LHCN-M2 (cell line): ENCODE measurements at places on chromosomes 7 and 10.

- peak; percentile 35 for DNase-seq
These were observed 39.0 kb upstream of the IFRD1 start for GRCh38 chr7:112411186-112411795.

GRCh38 chr10:52759154-52759553, 13.4 kb downstream of the MBL2 start:
- DNase-seq: no peak

DNA sequence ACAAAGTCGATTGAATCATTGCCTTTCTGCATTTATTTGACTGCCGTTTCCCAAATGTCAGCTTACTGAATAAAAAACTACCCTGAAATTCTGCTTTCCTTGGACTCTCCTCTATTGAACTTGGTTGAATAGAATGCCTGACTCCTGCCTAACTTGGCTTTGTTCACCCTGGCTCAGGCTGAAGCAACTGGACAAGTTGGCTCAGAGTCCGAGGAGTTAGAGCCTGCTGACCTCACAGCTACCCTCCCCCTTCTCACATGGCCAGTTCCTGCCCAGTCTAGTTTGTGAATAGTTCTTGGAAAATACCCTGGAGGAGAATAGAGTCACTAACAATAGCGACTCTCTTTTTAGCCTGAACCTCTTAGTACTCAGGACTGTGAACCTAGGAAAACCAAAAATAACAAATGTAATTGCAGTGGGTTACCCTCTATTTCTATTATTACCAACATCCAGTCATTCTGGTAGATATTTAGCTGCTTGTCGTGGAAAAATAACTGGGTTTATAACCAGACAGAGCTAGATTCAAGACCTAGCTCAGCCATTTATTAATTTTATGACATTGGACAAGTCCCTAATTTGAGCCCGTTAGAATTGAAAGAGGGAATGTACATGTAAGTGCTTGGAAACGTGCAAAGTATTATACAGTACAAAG, 17.3 kb upstream of the NRBF2 start:
- DNase-seq: peak; percentile 87

DNA sequence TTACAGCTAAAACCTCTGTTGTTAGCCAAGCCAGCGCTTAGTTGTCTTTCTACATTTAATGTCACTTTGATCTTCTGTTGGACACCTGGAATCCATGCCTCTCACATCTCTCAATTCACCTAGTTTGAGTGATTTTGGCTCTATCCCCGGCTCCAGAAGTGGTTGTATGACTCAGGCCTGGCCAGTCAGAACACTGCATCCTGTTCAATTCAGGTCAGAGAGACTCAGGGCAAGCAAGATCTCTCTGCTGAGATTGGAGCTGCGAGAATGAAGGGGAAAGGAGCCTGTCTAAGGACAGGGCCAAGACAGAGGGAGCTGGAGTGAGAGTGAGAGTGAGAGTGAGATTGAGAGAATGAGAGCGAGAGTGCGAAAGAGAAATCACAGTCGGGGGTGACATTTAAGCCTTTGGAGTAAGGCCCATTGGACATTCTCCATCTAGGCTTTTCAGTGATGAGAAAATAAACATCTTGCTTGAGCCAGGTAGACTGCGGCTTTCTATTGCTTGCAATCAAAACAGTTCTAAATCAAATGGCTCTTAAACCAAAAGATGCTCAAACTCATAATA, 83.3 kb upstream of the DYNC1I1 start:
- DNase-seq: peak; percentile 21

GRCh38 chr10:130895161-130895560, 416.4 kb downstream of the TCERG1L start:
- no peak for DNase-seq

DNA sequence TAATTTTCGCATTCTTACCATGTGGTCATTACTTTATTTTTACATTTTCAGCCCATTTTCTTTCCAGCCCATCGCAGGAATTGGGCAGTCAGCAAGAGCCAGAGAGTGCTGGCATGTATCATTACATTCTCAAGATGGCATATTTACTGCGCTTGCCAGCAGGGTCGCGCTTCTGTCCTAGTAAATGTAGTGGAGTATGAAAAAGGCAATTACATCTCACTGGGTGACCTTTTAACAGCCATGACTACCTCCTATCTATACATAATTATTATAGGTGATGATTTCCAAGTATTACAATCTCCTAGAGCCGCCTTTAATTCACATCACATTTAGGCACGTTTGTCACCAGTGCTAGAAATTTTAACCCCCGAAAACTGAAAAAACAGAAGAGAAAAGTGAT, 433.7 kb upstream of the MGMT start:
- no peak for DNase-seq

DNA sequence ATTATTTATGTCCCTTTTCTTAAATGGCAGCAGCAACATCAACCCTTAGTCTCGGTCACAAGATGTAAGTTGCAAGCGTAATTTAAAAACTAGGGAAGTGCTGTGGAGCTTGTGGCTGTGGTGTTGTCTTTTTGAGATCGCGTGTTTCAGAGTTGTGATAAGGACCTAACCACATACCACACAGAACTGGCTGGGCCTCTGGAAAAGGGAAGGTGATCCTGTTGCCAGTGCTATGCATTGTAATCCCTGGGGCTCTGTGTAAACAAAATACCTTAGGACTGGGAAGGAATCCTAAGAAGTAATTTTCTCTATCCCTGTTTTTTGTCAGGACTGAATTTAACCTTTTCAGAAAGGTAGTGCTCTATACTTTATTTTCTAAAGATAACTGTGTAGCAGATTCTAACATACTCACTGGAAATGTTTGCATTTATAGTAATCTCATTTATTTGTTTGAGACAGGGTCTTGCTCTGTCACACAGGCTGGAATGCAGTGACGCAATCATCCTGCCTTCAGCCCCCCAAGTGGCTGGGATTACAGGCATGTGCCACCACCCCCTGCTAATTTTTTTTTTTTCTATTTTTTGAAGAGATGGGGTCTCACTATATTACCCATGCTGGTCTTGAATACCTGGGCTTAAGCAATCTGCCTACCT, 60.4 kb downstream of the INPP5F start:
- peak; percentile 29 for DNase-seq

DNA sequence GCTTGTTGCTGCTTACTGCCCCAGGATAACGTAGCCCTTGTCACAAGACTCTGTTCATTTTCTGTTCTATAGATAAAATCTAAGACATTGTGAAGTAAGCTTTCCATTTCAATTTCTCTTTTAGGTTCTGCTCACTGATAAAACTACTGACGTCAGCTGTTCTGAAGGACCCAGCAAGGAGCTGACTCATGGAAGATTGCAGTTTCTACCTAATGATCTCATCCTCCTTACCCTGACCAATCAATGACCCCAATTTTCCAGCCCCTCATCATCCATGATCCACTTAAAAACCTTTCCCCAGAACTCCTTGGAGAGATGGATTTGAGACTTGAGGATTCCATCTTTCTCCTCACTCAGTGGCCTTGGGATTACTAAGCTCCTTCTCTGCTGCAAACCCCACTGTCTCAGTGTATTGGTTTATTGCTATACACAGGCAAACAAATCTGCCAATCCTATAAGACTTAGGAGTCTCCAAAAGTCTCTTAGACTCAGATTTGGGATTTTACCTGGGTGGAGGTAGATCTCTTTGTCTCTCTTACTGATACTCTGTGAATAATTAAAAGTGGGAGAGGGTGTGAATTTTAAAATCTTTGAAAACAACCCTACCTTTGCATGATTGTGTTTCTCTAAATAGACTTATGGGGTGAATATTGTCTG, 109.2 kb upstream of the TRIM24 start:
- no peak for DNase-seq

DNA sequence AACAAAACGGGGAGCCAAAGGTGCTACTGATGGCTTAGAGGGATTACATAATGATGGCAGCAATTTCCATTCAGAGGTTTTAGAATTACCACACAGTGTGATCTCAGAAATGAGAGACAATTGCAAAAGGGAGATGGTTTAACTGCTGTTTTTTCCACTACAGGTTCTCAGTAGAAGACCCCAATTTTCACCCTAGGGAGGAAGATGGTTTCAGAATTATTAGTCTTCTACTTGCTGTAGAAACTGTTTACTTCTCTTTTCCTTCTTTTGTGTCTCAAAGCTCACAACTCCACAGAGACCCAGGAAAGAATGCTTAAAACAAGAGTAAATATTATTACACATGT, 226.5 kb downstream of the INHBA start:
- DNase-seq: no peak

GRCh38 chr10:112261281-112261822, 21.8 kb upstream of the TECTB start:
- no peak for DNase-seq

GRCh38 chr7:127653396-127653795, 1.4 kb downstream of the SND1 start:
- DNase-seq: no peak

GRCh38 chr7:106874076-106874475, 9.0 kb downstream of the PIK3CG start:
- DNase-seq: no peak

DNA sequence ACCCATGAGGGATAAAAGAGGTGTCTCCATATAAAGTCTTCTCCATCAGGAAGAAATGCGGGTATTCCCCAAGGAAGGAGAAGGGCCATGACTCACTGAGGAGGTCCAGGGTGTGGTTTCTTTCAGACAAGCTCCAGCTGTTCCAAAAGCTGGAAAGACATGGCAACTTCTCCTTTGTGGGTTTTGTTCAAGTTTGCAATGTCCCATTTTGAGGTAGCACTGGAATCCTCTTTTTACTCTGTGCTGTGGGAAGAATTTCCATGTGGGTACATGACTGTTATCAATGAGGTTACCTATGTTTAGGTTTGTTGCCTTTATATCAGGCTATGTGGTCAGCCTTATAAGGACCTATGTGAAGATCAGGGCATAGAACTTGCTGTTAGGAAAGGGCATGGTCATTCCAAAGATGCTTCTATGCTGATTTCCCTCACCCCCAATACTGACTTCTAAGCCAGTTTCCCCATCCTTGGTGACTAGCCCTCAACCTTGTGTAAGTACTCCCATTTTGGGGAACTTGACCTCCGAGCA, 697.5 kb downstream of the INHBA start:
- DNase-seq: peak; percentile 98

DNA sequence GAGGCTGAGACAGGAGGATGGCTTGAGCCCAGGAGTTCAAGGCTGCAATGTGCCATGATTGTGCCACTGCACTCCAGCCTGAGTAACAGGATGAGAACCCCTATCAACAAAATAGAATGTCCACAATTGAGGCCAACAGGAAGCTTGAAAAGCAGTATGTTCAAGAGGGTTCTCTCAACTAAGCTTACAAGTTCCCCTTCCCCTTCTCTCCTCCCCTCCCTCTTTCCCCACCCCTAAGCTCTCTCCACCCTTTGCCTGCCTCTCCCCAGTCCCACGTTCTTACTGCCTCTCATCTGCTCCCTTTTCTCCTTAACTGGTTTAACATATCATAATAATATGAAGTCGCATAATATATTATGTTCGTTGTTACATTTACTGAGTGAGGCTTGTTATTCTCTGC, 35.4 kb downstream of the KIAA1549 start:
- no peak for DNase-seq

- DNase-seq: no peak
These were observed 98.3 kb upstream of the PRSS58 start for GRCh38 chr7:142356166-142356565.

GRCh38 chr10:105679781-105680180, 1038.7 kb downstream of the SORCS3 start:
- DNase-seq: no peak

DNA sequence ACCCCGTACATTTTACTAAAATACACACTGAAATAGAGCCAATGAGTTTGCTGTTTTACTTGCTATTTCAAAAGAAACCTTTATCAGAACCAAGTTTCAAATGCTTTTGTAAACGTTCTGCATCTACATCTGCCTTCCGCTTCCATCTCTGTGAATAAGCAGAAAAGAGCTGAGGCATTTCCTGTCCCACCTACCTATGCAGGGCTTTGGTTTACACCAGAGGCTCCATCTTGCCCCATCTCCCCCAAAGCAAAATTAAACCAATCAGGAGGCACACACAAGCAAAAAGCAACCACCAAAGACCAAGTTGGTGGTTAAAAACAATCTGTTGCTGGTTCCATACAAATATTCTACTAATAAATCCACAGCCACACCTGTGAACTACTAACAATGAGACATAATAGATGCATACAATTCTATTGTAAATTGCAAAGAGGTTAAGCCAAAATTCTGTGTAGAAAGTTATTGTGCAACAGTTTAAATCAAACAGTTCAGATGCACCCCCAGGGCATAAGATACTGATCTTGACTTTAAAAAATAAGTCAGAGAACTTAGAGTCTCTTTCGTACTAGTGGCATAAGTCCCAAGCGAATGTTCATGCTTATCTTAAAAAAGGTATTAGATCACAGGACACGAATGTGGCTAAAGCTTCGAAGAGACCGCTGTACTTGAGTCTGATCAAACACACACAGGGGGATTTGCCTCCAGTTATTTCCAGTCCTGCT, 83.9 kb downstream of the FGFR2 start:
- DNase-seq: no peak

DNA sequence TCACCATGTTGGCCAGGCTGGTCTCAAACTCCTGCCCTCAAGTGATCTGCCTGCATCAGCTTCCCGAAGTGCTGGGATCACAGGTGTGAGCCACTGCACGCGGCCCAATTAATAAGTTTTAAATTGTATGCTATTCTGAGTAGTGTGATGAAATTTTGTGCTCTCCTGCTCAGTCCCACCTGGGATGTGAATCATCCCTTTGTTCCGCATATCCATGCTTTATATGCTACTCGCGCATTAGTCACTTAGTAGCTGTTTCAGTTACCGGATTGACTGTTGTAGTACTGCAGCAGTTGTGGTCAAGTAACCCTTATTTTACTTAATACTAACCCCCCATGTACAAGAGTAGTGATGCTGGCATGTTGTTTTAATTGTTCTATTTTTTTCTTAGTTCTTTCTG, 47.3 kb upstream of the OIT3 start:
- DNase-seq: peak; percentile 88

DNA sequence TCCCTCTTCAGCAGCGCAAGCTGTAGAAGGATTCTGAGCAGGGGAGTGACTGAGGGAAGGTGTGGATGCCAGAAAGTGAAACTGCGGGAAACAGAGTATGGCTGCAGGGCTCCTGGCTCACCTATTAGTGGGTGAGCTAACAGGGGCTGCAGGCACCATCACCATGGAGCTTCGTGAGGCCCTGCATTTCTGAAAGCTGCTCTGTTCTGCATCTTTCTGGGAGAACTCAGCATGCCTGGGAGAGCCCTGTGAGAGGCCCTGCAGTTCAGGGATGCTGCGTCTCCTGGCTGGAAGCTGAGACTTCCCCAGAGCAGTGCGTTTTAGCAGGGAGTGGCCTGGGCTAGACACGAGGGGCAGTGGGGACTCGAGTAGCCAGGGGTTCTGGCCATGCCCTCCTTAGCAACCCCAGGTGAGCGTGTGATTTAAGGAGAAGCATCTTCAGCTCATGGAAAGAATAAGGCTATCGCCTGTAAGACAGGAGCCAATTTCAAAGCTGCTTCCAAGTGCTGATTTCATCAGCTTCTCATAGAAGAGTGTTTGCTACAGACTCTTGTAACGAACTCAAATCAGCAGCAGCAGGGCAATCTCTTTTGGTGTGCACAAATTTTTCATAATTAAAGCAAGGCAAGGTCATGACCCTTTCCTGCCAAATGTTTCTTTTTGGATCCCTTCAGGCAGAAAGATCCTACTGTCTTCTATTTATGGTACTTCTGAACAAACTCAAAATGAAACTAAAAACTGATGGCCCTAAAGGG, 293.6 kb upstream of the ZNF32 start:
- no peak for DNase-seq

- DNase-seq: peak; percentile 66
These were observed at the start of gene SLC35G1 for GRCh38 chr10:93893646-93894515. SLC35G1 (plus strand) TSS chr10:93893978; CDS start chr10:93894034, 56 bp downstream.
